ENCODE measurements at places on chromosomes 5 and 9.

DNA sequence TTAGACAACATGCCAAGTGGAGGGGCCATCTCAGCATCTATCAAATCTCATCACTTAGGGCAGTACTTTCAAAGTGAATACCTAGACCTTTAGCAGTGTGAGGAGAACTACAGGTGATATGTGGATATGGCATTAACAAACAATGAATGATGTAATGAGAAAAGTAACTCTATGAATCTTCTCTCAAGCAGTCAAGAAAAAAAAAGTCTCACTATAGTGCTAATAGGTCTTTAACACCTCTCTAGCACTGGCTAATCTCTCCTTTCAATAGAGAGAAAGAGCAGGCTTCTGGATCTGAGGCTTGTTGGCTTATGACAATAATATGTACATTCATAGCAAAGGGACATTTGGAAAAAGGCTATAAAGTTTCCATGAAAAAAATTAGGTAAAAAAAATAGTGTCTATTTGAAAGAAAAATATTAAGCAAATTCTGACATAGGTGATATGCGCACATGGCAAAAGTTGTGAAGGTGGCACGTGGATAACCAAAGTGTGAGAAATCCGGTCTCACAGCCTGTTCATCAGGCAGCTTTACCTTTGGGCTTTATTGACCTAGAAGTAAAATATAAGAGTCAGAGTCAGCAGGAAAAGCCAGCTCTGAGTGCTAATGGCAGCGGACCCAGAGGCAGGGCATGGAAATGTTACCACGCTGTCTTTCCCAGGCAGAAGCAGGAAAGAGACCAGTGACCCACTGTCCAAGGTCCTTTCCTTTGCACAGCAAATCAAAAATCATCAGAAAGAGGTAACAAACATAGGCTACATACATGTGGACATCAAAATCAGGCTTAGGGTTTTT is 203.4 kb downstream of the EFNA5 start:
- DNase-seq: no peak

- DNase-seq: no peak
These were observed 424.6 kb upstream of the KLF4 start for GRCh38 chr9:107914151-107914550.

DNA sequence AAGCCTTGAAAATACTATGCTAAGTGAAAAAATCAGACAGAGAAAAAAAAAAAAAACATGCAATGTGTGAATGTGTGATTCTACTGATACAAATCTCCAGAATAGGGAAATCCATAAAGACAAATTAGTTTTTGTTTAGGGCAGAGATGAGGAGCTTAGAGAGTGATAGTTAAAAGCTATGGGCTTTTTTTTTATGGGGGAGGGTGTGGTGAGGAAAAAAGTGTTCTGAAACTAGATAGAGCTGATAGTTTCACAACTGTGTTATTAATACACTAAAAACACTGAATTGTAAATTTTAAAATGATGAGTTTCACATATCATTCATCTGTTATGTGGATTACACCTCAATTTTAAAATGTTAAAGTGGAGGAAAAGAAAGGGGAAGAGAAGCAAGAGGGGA is 228.3 kb upstream of the ZNF462 start:
- DNase-seq: no peak

DNA sequence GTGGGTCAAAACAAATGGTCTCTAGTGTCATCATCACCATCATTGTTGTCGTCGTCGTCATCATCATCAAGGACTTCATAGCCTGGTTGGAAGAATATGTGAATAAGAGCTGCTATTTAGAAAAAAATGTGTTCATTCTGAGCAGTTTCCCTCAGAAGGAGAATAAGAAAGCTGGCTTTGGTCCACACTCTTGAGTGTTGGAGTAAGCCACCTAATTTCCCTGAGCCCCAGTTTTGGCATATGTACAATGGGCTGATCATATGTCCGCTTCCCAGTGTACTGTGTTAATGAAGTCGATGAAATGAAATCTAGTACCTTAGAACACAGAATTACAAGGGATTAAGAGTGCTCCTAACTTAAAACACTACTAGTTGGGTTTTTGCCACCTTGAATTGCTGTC is 545.5 kb downstream of the CCDC171 start:
- DNase-seq: no peak

- no peak for DNase-seq
These were observed 500.4 kb upstream of the PAPPA start for GRCh38 chr9:115653171-115653606.

DNA sequence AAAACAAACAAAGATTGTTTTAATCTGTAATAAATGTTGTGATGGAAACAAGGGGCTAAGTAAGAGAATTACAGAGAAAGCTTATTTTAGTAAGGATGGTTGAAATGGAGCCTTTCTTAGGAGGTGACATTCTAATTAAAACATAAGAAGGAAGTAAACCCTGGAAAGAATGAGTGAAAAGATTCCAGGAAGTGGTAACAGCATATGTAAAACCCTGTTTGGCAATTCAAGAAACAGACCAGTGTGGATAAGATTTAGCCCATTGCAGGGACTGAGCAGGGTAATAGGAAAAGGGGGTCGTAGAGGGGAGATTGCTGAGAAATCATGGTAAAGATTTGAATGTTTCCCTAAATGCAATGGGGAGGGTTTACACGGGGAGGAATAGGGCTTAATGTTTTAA is 21.6 kb upstream of the PIP5K1B start:
- no peak for DNase-seq

- no peak for DNase-seq
These were observed 17.8 kb upstream of the TRAF1 start for GRCh38 chr9:120944434-120944843.

DNA sequence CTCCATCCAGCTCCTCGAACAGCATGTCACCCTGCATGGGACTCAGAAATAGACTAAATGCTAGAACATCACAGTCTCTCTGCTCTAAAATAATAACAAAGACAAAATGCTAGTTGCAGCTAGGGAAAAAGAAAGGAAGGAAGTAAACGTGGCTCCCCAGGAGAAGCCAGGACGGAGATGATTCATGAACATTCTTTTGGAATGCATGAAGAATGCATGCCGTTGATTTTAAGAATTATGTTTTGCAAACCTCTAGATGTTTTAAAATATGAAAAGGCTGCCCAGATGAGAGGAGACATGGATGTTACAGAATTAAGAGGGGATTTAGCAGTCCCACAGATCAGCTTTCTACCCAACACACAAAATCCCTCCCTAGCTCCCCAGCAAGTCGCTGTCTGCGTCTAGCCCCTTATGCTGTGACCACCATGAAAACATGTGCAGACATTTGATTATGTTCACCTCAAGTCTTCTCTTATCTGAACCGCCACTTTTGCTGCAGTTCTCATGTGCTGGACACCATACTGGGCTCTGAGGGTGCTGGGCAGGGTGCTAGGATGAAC is 139.4 kb upstream of the LMX1B start:
- no peak for DNase-seq

DNA sequence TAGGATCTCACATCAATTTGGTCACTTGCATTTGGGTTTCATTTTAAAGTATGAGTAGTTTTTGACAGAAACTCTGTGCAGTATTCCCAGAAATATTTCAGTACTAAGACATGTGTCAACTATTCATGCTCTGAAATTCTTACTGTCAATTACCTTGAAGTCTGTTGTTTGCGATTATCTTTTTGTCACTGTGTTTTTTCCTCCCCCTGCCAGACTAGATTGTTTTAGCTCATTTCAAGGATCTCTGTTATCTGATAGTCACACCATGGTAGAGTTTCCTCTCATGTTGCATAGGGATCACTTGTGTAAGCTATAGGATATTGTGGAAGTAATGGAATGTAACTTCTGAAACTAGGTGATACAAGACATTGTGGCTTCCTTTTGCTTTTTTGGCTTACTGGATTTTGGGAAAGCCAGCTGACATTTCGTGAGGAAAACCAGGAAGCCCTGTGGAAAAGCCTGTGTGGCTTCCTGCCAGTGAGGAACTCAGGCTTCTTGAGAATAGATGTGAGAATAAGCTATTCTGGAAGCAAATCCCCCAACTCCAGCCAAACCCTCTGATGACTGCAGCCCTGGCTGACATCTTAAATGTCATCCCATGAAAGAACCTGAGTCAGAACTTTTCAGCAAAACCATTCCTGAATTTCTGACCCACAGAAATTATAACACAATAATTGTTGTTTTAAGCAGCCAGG is 122.2 kb downstream of the FGF10 start:
- DNase-seq: no peak

All from stimulated activated naive CD8-positive, alpha-beta T cell treated with anti-CD3 and anti-CD28 coated beads, Interleukin-15, amount 100 ng/mL, for 72 hours (primary cell).